ENCODE measurements at places on chromosomes 4 and X. TPM values are rescaled to one million over a fixed set of nuclear protein-coding genes. Genes with fewer than 3 reads are reported as not detected.

The RAB41 gene
- not detected for total RNA-seq

The HMGB2 gene
- total RNA-seq: 23.7 TPM

The PASD1 gene
- not detected for total RNA-seq

The HS3ST1 gene
- total RNA-seq: 1.5 TPM

The NCAPG gene
- 7.6 TPM for total RNA-seq

The SLC10A4 gene
- total RNA-seq: not detected

The NHSL2 gene
- 0.81 TPM for total RNA-seq

The PPP4R3C gene
- total RNA-seq: not detected

The LRAT gene
- 0.36 TPM for total RNA-seq

The HMGB3 gene
- total RNA-seq: 4.5 TPM
